Esophagus squamous epithelium (tissue), 5 donors: ENCODE measurements at places on chromosomes 1 and 21.

GRCh38 chr1:63004868-63005267 lies 220.9 kb downstream of the ATG4C start:
- no peak for DNase-seq

GRCh38 chr1:94117259-94117851 lies 3.6 kb downstream of the ABCA4 start:
- no peak for DNase-seq

DNA sequence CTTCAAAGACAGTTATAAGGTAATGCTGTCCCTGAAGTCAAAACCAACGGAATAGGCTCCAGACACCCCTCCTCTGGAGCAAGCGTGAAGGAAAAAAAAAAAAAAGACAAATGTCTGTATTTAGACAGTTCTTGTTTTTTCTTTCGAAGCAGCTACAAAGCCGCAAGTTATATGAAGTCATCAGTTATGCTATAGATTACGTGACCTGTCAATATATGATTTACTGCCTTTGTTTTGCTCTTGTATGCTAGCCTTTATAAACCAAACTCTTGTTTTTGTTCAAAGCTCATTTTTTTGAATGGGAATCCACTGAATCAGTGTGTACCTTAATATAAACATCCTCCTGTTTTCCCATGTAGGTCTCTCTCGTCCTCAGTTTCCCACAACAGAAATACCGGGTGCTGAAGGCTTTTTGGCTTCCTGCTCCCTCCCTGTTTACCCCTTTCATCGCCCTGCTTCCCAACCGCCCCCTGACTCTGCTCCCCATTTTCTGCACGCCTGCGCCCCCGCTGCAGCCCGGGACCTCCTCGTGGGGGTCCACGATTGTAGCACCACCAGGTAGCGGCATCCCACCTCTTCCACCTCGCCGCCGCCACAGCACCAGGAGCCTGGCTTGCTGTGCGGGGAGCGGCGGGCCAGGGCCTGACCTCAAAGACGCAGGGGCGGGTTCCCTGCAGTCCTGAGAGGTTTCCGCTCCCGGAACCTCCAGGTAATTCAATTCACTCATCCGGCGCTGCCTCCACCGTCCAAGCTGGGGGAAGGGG lies 5.2 kb upstream of the ZNF678 start:
- DNase-seq: no peak

GRCh38 chr1:27097484-27097917 lies 57.4 kb downstream of the SLC9A1 start:
- DNase-seq: no peak

DNA sequence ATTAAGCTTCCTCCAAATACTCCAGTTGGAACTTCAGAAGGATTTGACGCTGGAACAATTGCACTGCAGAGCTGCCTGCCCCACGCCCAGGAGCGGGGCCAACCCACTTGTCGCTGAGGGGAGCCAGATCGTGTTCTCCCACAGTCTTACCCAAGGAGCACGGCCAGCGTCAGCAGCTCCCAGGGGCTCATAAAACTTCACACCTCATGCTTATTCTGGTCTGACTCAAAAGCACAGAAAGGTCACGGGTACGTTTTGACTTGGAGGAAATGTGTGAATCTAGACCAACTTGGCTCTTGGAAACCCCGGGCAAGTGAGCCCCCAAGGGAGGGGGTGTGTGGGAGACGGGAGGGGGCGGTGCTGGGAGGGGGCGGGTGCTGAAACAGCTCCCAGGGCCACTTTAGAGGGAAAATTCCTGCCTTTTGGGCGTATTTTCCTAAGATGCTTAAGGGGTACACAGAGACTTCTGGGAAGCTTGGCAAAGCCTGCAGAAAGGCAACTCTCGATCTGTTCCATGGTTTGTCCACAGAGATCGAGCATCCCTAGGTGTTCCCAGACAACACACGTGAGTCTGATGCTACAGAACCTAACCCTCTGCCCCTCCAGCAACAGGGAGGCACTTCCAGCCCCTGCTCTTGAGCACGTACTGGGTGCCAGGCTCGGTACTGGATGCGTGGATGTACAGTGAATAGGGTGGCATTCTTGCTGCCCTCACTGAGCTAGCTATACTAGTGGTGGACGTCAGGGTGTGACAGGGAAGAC lies 98.9 kb downstream of the DHRS3 start:
- no peak for DNase-seq

GRCh38 chr1:89908672-89909436 lies 86.1 kb upstream of the ZNF326 start:
- DNase-seq: no peak

DNA sequence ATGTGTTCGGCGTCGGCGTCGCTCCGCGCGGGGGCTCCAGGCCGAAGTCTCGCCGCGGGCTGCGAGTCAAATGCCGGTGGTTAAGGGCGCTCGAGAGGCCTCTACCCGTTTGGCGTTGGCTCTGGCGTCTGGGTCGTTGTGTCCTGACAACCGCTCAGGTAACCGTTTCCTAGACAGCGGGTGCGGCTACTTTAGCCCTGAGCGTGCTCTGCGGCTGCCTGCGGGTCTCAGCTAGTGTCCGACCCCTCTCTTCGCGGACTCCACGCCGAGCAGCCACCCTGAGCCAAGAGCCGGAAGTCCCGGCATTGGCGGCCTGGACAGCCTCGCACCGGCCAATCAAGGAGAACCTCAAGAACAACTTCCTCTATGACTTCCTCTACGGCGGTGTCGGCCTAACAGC lies 173.4 kb downstream of the SETD4 start:
- DNase-seq: no peak

- DNase-seq: no peak
Observed at GRCh38 chr1:87051965-87052364, 137.5 kb downstream of the HS2ST1 start.

DNA sequence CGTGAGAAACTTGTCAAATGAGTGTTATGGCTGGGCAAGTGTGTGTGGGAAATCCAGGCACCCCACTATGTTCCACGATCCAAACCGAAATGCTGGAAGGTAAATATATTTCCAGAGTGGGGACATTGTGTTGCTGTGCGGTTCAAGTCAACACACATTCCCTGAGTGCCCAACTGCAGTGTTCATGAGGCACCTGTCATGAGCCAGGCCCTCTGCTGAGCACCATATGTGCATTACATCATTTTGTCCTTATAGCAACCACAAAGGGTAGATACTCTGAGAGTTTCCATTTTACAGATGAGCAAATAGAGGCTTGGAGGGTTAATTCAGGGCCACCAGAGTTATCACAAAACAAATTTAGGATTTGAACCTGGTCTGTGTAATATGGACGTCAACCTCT lies 59.9 kb upstream of the SOD1 start:
- DNase-seq: no peak

- DNase-seq: no peak
Observed at GRCh38 chr1:235637756-235638534, 11.6 kb downstream of the GNG4 start.

- no peak for DNase-seq
Observed at GRCh38 chr1:219917851-219918466, 10.4 kb downstream of the SLC30A10 start.

DNA sequence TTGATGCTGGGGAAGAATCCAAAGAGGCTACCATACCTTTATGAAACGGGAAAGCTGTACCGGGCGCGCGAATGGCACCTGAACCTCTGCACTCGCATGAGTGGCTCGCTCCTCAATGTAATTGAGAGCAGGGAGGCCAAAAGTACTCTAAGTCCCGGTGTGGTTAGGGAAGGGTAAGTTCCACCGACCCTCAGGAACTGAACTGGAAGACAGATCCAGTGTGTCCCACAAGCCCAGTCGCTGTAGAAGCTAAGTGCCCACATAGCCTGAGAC lies 1.0 kb downstream of the GATAD2B start:
- no peak for DNase-seq
